Right atrium auricular region (tissue), 2 donors: ENCODE measurements at places on chromosomes 3 and 15. TPM values are rescaled to one million over a fixed set of nuclear protein-coding genes. Genes with fewer than 3 reads are reported as not detected.

The XCR1 gene
- not detected for total RNA-seq

DNA sequence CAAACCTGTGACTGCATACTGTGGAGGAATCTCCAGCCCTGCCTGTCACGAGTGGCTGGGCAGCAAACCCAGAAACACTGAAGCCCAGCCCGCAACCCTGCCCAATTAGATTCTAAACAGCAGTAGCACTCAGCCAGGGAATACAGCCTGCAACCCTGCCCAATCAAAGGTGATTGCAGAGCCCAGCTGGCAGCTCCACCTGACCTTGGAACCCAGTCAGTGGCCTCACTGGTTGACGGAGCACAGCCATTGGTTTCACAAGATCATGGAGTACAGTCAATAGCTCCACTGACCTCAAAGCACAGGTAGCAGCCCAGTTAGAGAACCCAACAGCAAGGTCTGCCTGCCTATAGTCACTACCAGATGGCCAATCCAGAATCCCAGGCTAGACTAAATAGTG lies 35.2 kb upstream of the MYLK start:
- no peak overlapping the region for H3K4me3 ChIP-seq
- DNase-seq: no peak
- no peaks in the 10 kb centered on the region for H3K4me1 ChIP-seq
- H3K36me3 ChIP-seq: no peaks in the 10 kb centered on the region
- no peaks in the 10 kb centered on the region for H3K27me3 ChIP-seq
- no peak overlapping the region for H3K27ac ChIP-seq

DNA sequence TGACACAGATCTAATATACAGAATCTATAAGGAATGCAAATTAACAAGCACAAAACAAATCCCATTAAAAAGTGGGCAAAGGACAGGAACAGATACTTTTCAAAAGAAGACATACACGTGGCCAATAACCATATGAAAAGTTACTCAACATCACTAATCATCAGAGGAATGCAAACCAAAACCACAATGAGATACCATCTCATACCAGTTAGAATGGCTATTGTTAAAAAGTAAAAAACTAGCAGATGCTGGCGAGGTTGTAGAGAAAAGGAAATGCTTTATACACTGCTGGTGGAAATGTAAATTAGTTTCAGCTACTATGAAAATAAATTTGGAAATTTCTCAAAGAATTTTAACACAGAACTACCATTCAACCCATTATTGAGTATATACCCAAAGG lies 50.7 kb downstream of the ADAMTS17 start:
- no peak overlapping the region for H3K4me3 ChIP-seq
- H3K27me3 ChIP-seq: no peaks in the 10 kb centered on the region
- H3K4me1 ChIP-seq: no peaks in the 10 kb centered on the region
- DNase-seq: no peak

- peak overlapping the region; percentile 1 for H3K27ac ChIP-seq
- H3K36me3 ChIP-seq: no peaks in the 10 kb centered on the region
- peak; percentile 65 for DNase-seq
Measured at GRCh38 chr3:57048052-57048671, 12.3 kb upstream of the SPATA12 start.

GRCh38 chr3:184284696-184285095 lies 8.9 kb downstream of the ECE2 start:
- no peaks in the 10 kb centered on the region for H3K36me3 ChIP-seq
- no peaks in the 10 kb centered on the region for H3K4me1 ChIP-seq
- no peaks in the 10 kb centered on the region for H3K27me3 ChIP-seq
- DNase-seq: no peak
- no peak overlapping the region for H3K4me3 ChIP-seq

The VEPH1 gene
- total RNA-seq: 0.86 TPM

- H3K27ac ChIP-seq: no peak overlapping the region
- no peaks in the 10 kb centered on the region for H3K36me3 ChIP-seq
- DNase-seq: no peak
- H3K4me3 ChIP-seq: no peak overlapping the region
Measured at GRCh38 chr15:77596821-77597803, 35.6 kb downstream of the LINGO1 start.

- H3K27ac ChIP-seq: no peak overlapping the region
- no peak overlapping the region for H3K4me3 ChIP-seq
- no peaks in the 10 kb centered on the region for H3K27me3 ChIP-seq
- H3K4me1 ChIP-seq: no peaks in the 10 kb centered on the region
- no peaks in the 10 kb centered on the region for H3K36me3 ChIP-seq
Measured at GRCh38 chr3:34475851-34476250, 677.4 kb downstream of the PDCD6IP start.

GRCh38 chr3:140432229-140432669 lies 245.6 kb upstream of the TRIM42 start:
- H3K4me3 ChIP-seq: no peak overlapping the region
- H3K27me3 ChIP-seq: no peaks in the 10 kb centered on the region
- no peak overlapping the region for H3K27ac ChIP-seq
- H3K4me1 ChIP-seq: no peaks in the 10 kb centered on the region

DNA sequence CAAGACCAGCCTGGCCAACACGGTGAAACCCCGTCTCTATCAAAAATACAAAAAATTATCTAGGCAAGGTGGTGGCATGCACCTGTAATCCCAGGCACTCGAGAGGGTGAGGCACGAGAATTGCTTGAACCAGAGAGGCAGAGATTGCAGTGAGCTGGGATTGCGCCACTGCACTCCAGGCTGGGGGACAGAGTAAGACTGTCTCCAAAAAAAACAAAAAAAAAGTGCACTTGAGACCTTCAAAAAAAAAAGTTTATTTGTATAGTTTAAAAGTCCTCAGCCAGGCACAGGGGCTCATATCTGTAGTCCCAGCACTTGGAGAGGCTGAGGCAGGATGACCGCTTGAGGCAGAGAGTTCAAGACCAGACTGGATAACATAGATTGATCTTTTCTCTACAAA lies 2.1 kb downstream of the PBRM1 start:
- H3K27ac ChIP-seq: peak overlapping the region; percentile 15
- peaks cover 29% of the 10 kb centered on the region for H3K36me3 ChIP-seq
- peak; percentile 60 for DNase-seq
- no peaks in the 10 kb centered on the region for H3K27me3 ChIP-seq
- peaks cover 53% of the 10 kb centered on the region for H3K4me1 ChIP-seq

DNA sequence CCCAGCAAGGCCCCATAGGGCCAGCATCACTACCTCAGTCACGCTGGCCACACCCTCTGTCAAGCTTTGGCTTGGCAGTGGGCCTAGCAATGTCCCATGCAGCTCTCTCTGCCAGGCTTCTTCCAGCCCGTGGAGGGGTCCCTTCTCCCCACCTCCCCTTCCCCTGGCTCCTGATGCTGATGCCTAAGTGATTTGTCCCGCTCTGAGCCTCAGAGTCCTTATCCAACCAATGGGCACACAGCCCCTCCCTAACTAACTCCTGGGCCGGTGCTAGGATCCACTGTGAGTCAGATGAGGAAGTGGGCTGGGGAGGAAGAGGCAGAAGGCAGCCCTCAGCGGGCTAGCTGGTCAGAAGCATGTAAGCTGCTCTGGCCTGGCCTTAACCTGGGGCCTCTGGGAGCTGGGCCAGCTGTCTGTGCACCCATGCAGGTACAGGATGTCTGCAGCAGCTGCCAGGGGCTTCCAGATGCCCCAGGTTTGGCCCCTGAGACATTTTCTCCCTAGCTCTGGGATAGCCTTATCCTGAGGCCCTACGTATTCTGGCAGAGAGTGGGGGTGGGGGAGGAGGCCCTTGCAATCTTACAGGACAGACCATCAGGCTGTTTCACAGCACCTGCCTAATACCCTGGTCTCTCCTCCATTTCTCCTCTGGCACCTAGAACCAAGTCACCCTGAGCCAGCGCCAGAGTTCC lies 740 bp upstream of the ZBTB47 start:
- peaks cover 8% of the 10 kb centered on the region for H3K36me3 ChIP-seq
- no peaks in the 10 kb centered on the region for H3K27me3 ChIP-seq
- H3K4me1 ChIP-seq: no peaks in the 10 kb centered on the region
- peak overlapping the region; percentile 99 for H3K27ac ChIP-seq

- no peaks in the 10 kb centered on the region for H3K27me3 ChIP-seq
- H3K4me3 ChIP-seq: no peak overlapping the region
- DNase-seq: no peak
- H3K36me3 ChIP-seq: no peaks in the 10 kb centered on the region
- peaks cover 92% of the 10 kb centered on the region for H3K4me1 ChIP-seq
Measured at GRCh38 chr3:123080864-123081562, 14.2 kb downstream of the PDIA5 start.

DNA sequence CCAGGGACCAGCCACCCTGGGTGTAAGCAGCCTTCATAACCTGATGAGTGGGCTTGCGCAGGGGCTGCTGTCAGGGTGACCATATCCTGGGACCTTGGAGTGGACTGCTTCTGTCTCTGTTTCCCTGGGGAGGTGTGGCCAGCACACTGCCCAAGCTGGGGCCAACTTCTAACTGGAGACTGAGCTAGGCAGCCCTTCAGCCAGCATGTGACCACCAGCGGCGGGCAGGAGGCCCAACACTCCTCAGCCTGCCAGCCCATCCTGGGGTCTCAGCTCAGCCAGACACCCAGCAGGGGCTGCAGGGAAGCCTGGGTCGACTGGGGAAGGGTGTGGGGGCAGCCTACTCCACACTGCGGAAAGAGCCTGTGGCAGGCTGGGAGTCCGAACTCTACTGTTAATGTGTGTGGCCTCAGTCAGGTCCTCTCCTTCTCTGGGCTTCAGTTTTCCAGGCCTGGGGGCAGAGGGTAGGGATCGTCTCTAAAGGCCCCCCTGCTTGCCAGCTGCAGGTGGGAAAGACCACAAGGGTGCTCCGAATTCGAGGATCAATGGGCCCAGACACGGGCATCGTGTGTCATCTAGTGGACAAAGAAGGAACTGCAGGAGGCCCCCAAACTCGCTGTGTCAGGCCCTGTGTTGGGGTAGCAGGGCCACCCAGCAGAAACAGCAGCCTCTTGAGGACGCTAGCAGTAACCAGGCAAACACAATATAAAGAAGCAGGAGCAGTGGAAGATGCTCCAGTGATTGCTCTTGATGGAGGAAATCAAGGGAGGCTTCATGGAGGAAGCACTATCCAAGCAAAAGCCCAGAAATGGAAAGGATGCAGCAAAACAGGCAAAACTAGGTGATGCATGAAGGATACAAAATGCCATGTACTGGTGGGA lies 2.0 kb upstream of the SEMA3G start:
- peak overlapping the region; percentile 89 for H3K27ac ChIP-seq
- peaks cover 24% of the 10 kb centered on the region for H3K36me3 ChIP-seq
- peak; percentile 73 for DNase-seq
- no peak overlapping the region for H3K4me3 ChIP-seq
- no peaks in the 10 kb centered on the region for H3K27me3 ChIP-seq
